ENCODE measurements at places on chromosomes 1 and 21.

- no peak for DNase-seq
These were observed 7.9 kb downstream of the RHEX start for GRCh38 chr1:206060844-206061243.

DNA sequence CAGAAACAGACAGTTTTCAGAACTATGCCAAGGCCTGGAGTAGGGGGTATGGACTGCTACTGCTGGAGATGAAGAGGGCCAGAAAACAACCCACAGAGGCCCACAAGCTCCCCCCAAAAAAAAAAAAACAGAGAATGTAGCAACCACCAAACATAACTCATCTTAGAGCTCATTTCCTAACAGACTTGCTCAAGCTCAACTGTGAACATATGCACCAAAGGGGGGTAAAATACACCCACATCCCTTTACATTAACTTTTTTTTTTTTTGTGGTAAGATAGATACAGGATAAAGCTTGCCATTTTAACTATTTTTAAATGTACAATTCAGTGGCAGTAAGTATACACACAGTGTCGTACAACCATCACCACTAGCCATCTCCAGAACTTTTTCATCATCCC lies 36.0 kb downstream of the SEC16B start:
- no peak for DNase-seq

DNA sequence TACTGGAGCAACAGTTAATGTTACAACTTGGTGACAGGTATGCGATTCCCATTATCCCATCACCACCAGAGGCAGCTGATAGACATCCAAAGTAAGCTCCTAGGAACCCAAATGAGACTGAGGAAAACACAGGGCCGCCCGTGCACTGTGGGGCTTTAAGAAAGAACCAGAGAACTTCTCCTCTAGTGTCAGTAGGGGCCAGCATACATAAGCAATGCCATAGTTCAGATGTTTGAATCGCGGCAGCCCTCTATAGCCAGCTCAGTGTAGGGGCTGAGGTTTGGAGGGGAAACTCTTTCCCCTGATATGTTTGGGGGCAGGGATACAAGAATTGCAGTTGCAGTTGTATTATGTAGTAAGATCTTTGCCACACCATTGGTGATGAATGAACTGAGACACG lies 593.3 kb upstream of the NCAM2 start:
- DNase-seq: no peak

- no peak for DNase-seq
These were observed 72.9 kb downstream of the TRIM11 start for GRCh38 chr1:228333739-228334115.

- no peak for DNase-seq
These were observed 109.0 kb downstream of the VPS13D start for GRCh38 chr1:12338823-12339222.

GRCh38 chr1:207282496-207283380 lies 38.7 kb upstream of the CD55 start:
- no peak for DNase-seq

Data from anterior cingulate cortex (tissue), 58 donors.